ENCODE measurements at places on chromosomes 1 and 21.

DNA sequence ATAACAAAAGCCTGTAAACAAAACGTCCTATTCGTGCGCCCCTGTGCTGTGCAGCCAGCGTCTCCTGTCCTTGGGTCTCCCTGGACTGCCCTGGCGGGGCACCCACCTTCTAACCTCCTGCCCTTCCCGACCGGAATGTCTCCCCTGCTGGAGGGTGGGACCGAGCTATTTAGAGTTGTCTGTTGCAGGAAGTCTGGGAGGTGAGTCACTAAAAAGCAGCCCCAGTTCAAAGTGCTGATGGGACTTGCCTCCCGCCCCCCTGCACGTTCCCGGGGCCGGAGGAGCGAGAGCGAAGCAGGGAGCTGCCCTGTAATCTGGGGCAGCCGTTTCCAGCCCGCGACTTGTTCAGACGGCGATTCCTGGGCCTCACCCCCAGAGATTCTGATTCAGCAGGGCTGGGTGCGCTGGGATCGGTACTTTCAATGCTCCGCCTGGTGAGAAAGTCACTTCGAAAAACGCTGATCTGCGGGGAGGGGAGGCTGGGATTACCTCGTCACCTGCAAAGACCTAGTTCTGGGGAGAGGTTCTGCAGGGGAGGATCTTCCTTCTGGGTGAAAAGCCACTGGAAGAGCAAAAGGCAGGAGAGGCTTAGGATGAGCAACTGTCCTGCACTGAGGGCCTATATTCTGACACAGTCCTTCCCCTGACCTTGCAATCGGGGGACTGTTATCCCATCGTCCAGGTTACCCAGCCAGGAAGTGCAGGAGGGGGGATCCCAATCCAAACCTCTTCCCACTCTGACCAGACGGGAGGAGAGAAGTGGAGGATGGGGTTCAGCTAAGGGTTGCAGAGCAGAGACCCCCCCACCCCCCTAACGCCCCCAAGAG is 1.2 kb upstream of the DHRS3 start:
- DNase-seq: peak; percentile 69

- no peak for DNase-seq
Observed at GRCh38 chr1:239422818-239423217, 36.5 kb downstream of the CHRM3 start.

DNA sequence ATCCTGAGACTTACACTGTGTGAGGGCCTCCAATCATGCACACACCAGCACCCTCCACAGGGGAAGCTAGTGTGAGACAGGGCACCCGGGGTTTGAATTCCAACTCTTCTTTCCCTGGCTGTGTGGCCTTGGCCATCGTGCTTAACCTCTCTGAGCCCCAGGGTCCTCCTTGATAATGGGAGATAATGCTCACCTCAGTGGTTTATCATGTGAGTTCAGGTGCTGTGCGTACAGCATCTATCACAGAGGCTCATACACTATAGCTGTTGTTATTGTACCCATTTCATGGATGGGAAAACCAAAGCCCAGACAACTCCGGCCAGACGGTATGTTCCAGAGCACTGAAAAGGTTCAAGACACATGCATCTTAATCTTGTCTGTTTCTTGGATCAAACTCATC is 16.0 kb upstream of the UBXN10 start:
- no peak for DNase-seq

GRCh38 chr1:163970699-163971098 is 588.3 kb upstream of the PBX1 start:
- no peak for DNase-seq

- DNase-seq: no peak
Observed at GRCh38 chr1:7228252-7228961, 443.2 kb downstream of the CAMTA1 start.

DNA sequence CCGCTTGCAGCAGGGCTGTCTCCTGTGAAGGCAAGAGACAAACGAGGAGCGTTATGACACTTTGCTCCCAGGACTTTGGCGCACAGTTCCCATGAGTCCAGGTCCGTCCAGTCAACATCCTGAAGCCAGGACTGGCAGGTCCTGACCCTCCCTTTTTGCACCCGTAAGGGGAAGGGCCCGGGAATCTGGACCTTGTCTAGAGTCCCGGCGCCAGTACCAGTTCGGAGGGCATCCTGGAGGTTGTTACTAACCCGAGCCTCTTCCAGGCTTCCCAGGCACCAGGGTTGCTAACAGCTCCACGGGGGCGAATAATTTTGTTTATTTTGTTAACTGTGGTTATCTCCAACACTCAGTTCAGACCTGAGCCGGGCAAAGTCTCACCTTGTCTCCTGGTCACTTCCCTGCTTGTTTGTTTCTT is 682 bp upstream of the RWDD3 start:
- DNase-seq: no peak

DNA sequence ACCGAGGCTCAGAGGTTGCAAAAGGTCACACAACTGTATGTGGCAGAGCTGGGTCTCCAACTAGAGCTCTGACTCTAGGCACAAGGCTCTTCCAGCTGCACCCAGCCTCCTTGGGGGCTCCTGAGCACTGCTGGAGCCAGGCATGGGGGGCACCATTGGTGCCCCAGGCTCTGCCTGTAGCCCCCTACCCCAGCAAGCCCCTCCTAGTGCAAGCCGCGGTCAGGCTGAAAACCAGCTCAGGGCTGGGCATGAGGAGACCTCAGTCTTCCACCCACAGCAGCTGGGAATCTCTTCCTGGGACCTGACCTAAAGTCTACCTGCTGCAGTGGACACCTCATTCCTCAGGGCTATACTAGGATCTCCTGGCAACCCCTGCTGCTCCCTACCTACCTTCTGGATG is 14.6 kb downstream of the TNNT2 start:
- no peak for DNase-seq

- no peak for DNase-seq
Observed at GRCh38 chr1:63012339-63012738, 228.4 kb downstream of the ATG4C start.

DNA sequence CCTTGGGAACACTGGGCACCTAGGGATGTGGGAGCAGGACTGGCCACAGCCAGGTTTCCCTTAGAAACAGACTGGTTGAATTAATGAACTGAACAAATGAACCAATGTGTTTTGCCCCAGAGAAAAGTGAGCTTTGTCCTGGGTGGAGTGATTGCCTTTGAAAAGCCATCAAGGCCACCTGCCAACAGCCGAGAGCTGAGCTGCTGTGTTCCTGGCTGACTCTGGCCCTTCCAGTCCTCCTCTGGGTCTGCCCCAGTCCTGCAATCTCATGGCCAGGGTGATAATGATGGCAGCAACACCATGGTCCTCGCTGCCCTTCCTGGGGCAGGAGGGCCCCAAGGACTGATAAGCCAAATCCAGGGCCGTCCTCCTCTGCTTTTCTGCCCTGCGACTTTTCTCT is 18.2 kb upstream of the GJA9 start:
- DNase-seq: no peak

GRCh38 chr1:224087286-224087794 is 26.6 kb upstream of the FBXO28 start:
- DNase-seq: no peak

DNA sequence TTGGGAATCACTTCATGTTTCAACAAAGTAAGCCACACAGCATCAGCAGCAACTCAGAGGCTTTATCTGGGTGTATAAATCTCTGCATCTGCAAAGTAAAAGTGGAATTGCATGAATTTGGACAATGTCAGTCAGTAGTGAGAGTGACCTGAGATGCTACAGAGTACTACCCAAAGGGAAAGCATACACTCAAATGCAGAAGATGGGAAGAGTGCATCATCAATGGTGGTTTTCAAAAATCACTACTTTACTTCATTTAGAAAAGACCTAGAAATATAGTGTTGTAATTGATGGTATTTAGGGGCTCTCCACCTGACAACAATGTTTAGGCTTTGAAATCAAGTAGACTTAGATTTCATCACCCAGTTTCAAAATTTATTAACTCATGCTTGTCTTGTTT is 24.5 kb upstream of the PKN2 start:
- DNase-seq: no peak

GRCh38 chr1:205172729-205173366 is 38.7 kb downstream of the DSTYK start:
- DNase-seq: no peak

DNA sequence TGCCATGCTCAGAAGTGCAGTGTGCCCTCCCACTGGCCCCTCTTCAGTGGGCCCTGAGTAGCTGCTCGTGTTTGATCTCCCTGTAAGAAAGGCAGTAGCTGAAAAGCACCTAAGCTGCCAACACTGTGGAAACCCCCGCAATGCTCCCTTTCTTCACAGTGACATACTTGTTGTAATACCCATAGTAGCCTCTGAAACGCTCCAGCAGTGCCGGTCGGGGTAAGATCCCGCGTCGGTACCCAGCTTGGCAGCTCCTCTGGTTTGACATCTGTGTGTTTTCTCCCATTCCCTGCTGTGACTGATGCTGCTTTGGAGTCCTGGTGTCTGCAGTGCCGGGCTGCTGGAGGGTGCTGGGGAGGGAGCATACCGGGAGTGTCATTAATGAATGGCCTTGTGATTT is 3.6 kb downstream of the CHAF1B start:
- peak; percentile 20 for DNase-seq

- no peak for DNase-seq
Observed at GRCh38 chr1:168772428-168773060, 43.5 kb upstream of the DPT start.

GRCh38 chr1:245546875-245547274 is 392.1 kb downstream of the KIF26B start:
- DNase-seq: no peak

DNA sequence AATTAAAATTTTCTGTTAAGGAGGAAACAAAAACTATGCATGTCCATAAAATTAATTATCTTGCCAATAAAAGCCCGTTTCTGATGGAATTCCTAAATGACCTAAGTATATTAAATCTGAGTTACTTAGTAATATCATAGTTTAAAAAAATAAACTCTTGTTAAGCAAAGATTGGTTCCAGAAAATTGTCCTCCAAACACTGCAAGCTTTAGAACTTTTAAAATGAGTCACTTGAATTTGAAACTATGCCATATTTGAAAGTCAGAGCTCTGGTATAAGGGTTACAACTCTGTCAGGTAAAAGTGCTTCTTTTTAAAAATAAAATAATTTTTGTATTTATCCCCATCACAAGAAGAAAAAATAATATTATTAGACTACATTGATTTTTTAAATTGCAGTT is 409.5 kb downstream of the PLPP3 start:
- DNase-seq: no peak

GRCh38 chr1:165114889-165115285 is 241.6 kb downstream of the LMX1A start:
- no peak for DNase-seq

GRCh38 chr21:36125512-36126207 is 9.2 kb upstream of the CBR3 start:
- DNase-seq: peak; percentile 78

DNA sequence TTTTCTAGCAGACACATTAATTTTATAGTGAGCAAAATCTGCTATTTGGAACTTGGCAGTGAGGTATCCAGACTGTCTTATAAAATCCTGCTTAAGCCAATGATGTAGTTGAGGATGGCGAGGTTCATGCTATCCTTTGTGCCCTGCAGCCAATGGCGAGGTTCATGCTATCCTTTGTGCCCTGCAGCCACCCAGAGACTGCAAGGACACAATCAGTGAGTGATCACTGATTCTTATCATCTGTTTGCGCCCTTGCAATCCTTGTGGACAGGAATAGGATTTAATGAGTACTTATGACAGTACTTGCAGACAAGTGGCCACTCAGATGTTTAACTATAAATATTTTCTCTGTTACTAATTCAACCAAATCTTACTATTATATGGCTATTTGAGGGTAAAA is 112.6 kb downstream of the EIF4G3 start:
- no peak for DNase-seq

DNA sequence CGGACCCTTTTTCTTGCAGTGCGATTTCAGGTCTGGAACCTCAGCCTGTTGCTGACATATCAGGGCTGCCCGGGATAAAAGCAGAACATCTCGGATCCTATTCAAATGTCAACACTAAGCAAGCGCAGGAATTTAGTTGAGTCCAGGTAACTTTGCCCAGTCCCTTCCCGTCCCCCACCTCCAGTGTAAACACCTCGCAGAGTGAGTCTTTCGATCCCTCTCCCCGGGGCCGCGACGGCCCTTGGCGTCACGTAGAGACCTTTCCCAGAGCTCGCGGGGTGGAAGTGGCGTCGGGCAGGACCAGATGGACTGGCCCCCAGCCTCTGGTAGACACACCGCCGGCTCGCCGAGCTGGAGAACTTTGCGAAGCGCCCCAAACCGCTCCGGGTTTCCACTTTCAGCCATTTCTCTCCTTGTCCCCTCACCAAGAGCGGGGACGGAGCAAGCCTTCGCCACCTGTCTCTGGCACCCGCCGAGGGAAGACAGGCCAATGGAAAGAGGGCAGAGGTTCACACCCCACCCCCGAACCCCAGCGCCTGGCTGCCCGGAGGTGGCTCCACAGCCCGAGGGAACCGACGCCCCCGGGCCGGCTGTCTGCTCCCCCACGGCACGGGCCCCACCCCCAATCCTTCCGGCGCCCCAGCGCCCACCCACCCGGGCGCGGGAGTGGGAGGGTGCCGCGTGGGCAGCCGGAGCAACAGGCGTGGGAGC is 570 bp downstream of the KCND3 start:
- DNase-seq: no peak

- no peak for DNase-seq
Observed at GRCh38 chr1:5907966-5908365, 84.3 kb downstream of the NPHP4 start.

GRCh38 chr1:55468142-55468795 is 253.1 kb upstream of the USP24 start:
- no peak for DNase-seq

DNA sequence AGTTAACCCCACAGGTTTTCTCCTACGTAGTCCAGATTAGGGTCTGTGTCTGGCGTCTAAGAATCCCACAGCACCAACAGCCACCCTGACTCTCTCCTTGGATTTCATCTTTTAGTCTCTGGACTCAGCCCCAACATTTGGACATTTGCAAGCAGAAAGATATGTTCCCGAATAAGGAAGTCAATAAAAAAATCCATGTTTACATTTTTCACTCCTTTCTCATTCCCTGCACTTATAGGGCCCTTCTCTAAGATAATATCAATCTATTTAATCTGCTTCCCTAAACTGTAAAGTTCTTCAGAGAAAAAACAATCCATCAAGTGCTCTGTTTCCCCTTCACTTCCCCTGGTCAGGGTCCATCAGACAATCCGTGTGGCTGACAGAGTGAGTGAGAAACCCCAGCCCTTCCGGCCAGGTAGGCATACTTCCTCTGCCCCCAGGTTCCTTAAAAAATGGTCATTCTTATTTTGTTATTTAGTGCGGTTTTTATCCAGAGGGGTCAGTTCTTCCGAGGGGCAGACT is 105.9 kb upstream of the CDC42BPA start:
- DNase-seq: no peak

- peak; percentile 68 for DNase-seq
Observed at GRCh38 chr1:47436304-47436978, 1.4 kb upstream of the FOXD2 start.

- DNase-seq: peak; percentile 60
Observed at GRCh38 chr1:28640766-28641165, 2.1 kb downstream of the TAF12 start.

- peak; percentile 98 for DNase-seq
Observed at GRCh38 chr1:6026095-6026809, 19.4 kb upstream of the KCNAB2 start.

DNA sequence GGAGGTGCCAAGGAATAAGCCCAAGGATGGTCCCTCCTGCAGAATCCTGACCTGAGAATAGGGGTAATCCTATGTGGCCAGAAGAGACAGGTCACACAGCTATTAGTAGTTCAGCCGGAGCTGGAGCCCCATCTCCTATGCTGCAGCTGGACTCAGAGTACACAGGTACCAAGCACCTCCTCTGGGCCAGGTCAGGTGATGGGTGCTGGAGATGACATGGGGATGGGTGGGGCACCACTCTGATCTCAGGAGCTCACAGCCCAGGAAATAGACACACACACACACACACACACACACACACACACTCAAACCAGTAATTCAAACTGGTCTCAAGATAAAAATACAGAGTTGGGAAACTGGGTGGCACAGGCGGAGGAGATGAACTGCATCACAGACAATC is 54.2 kb upstream of the SSBP3 start:
- no peak for DNase-seq
